ENCODE measurements at places on chromosomes 11 and 22.

DNA sequence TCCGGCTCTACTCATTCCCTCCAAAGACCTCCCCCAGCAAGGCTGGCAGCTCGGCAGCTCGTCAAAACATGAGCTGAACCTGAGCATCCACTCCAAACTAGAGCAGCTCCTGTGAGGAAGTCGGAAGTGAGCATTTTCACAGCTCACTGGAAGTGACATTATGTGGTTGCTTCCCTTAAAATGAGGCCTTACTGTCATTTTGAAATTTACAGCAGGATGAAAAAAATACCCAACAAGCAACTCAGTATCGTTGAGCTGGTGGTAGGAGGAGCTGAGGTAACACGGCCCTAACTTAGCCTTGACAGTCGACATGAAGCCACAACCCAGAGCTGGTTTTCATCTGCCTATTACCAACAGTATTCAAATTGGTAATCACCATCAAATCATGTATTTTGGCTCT, 38.0 kb upstream of the ARFGAP3 start:
- no peak for DNase-seq

- DNase-seq, result no peak
Measured at GRCh38 chr11:65790104-65790901, 3.4 kb downstream of the OVOL1 start.

GRCh38 chr11:34345540-34345876, 12.3 kb downstream of the ABTB2 start:
- no peak for DNase-seq

GRCh38 chr11:79025622-79026021, 415.2 kb downstream of the TENM4 start:
- DNase-seq, result no peak

DNA sequence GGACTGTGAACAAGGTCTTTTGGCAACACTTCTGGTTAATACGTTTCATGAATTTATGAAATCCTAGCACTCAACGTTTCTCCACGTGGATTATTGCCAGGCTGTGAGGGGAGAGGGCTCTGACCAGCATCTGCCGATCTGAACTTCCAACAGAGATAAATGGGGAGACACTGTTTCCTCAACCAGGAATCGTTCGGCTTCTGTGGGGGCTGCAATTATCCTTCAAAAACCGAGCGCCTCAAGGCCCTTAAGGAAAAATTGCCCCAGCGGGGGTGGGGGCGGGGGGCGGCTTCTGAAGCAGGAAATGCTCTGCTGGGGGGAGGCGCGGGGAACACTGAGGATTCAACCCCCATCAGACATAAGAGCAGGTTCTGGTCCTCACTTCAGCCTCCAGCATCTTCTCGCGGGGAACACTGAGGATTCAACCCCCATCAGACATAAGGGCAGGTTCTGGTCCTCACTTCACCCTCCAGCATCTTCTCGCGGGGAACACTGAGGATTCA, 155.6 kb downstream of the BRD1 start:
- DNase-seq, result no peak

Data from cortex of kidney (tissue), 1 donor.